HFF-Myc (cell line): ENCODE measurements at places on chromosomes 2 and 18.

GRCh38 chr2:106363791-106364190 is 104.4 kb downstream of the RGPD3 start:
- no peak for DNase-seq

DNA sequence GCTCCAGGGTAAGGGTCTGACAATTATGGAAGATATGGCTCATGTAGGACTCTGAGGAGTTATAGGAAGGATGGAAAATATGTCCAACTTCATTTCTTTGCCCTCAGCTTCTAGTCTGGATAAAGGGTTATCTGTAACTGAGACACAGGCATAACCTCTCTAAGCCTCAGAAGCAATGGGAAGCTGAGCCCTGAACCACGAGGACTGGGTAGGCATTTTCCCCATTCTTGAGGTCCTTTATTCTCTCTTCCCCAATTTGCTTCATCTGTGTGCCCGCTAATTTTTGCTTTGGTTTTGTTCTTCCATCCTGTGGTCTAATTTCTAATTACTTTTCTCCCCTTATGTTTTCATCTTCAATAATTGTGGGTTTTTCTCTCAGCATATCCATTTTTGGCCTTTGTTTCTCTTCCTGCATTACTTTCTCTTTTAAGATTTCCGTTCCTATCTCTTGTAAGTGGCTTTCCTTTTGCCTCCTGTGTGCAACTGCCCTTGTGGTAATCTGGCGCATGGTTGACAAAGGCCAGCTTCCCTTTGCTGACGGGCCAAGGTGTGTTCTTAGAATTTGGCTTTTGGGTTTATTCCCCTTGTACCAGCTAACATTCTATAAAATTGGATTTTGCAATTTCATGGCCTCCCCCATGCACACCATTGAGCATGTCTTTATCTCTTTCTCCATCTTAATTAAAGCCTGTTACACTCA is 343.8 kb downstream of the TXNL1 start:
- DNase-seq, result no peak

DNA sequence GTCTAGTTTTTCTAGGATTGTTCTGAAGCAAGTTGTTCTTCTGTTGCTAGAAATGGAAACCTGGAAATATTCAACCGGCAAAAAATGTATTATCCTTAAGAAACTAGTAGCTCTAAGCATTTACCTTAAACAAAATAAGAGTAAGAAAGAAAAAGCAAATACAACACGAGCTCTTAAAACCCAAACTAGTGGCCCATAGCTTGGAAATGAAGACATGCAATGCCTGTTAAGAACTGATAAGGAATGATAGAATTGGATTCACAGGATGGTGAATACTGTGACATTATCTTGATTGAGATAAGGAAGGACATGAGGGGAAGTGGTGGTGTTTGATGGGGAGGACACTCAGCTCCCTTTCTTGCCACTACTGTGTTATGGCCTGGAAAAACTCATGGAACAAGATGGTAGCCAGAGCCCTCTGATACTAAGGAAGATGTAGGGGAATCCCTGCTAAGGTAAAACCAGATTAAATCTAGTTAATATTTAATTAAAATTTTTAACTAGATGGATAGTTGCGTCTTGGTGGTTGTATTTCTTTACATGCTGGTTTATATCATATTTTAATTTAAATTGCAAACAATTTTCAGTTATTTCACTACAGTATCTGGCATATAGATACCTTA is 193.8 kb downstream of the LPIN1 start:
- DNase-seq, result no peak

DNA sequence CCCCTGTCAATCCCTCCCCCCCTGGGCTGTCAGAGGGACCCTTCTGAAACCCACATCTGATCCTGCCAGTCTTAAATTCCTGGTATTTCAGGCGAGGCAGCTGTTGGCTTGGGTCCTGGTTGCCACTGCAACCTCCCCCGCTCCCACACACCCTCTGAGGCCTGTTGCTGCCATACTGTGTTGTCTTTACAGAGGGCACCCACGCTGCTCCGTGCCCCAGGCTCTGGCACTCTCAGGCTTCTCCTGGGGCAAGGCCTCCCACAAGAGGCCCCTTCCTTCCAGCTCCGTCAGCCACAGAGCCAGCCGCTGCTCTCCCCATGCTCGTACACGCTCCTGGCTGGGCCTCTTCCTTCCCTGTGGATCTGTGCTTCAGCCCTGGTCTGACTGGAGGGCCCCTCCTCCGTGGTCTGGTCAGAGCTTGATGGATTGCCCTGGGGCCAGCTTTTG is 8.6 kb downstream of the CABLES1 start:
- DNase-seq, result no peak

GRCh38 chr2:3520591-3520990 is 1.3 kb upstream of the ADI1 start:
- DNase-seq, result no peak

DNA sequence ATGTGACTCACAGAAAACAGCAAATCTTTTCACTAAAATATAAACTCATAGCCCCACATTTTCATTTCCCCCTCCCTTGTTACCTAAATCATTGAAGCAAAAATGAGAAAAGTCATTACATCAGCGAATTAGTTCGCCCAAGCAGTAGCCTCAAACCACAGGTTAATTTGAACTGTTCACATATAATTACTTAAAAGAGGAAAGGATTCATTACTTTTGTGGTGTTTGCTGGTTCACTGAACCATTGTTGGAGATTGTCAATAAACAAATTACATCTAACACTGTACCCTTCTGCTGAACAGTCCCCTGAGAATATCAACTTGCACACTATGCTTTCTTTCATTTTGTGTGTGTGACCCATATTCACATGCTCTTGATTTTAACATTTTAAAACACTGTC is 238.7 kb downstream of the ERBB4 start:
- no peak for DNase-seq

GRCh38 chr2:1688859-1689258 is 55.5 kb downstream of the PXDN start:
- DNase-seq, result no peak

DNA sequence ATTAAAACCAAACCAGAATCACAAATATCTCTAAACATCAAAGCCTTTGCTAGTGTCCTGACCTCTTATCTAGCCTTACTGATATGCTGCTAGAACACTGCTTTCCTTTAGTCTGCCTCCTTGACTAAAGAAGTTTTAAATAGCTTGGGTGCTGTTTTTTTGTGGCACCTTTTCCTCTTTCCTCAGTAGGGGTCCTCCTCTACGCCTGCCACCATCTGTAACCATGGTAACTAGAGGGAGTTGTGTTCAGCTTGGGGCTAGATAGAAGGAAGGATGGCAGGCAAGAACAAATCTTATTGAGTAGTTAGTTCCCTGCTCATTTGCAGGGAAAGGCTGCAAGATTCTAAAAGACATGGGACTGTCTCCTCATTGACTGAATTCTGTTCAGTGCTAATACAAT is 86.0 kb downstream of the TAF4B start:
- no peak for DNase-seq

DNA sequence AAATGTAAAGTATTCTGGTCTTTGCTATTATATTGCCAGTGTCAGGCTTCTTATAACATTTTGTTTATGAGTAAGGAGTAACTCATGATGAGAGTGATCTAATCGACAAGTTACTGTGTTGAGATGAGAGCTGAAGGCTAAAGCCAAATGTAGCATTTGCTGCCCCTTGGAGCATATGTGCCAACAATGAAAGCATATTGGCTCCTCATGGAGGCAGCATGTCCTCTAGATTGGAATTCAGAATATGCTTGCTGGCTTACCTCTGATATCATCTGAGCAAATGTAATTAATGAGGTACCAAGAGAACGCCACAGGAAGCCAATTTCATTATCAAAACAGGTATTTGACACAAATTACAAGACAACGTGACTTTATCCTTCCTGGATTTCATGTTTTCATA is 781.1 kb upstream of the FSHR start:
- DNase-seq, result no peak

DNA sequence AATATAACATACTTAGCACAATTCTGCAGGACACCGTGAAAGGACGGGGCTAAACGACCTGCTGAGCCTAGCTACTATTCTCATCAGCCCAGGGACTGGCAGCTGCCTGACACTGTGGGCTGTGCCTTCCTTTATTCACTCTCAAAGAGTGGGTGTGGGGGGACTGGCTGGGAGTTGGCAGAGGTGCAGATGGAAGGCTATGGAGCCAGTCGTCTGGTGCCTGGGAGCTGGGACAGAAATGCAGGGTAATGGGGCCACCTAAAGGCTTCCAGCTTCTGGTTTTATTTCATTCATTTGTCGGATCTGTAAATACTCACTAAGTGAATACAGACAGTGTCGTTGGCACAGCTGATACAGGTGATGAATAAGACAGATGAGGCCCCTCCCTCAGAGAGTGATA is 56.0 kb upstream of the NFU1 start:
- DNase-seq, result no peak

- DNase-seq, result no peak
These were observed 273.2 kb upstream of the SIX3 start for GRCh38 chr2:44668336-44668735.

DNA sequence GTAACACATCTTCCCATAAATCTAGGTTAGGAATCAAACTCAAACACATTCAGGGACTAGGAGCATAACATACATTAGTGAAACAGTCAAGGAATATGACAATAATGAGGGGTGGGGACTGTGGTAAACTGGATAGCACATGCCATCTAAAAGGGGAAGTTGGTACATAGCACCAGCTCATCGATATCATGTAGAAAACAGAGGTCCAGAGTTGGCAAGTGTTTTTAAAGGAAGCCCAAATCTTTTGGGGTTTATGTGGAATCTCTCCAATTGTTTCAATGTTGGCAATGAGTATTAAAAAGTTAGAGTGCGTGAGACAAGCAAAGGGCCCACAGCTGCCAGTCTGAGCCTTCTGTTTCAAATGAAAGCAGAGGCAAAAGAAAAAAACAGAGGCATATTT is 24.4 kb downstream of the KLF7 start:
- DNase-seq, result no peak

DNA sequence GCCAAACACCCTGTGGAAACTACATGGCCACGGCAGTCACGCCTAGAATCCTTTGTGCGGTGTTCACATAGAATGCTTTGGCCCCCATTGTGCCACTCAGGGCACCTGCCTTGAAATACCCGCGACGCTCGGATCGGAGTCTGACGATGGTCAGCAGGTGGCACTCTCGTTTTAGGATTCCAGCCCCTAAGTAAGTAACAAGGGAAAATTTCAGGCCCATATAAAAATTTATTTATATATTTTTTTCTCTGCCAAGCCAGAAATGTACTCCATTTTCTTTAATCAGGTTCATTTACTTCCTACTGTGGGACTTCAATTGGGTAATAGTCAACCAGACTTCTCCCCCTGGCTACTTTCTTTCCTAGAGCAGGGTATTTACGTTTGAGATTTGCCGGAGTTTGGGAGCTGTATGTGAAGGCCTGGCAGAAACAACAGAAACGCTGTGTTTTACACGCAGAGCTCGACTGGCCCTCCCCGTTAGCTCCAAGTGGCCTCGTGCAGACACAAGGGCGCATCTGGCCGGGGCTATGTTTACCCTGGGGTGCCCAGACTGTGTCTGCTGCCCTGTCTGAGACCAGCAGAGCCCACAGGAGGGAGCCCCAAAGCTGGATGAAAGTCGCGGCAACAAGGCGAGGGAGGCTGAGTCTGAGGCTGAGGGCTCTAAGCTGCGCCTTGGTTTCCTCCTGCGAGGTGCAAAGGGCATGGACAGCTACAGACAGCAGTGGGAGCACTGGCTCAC is 41.6 kb downstream of the LRRC30 start:
- DNase-seq, result peak; percentile 31

DNA sequence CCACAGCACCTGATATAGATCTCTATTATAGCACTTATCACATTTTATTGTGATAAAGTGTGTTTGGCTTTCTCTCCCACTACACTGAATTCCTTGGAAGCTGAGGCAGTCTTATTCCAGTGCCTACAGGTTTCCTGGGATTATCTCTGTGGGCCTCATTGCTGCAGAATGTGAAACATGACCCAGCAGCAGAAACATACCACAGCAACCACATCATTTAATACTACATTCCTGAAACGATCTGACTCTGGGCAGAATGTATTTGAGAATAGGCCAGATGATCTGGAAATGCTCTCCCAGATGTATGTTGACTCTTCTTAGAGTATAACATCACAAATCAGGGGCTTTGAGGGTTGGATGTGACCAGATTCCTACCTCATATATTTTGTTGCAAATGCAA is 323.5 kb upstream of the TANK start:
- DNase-seq, result peak; percentile 91

DNA sequence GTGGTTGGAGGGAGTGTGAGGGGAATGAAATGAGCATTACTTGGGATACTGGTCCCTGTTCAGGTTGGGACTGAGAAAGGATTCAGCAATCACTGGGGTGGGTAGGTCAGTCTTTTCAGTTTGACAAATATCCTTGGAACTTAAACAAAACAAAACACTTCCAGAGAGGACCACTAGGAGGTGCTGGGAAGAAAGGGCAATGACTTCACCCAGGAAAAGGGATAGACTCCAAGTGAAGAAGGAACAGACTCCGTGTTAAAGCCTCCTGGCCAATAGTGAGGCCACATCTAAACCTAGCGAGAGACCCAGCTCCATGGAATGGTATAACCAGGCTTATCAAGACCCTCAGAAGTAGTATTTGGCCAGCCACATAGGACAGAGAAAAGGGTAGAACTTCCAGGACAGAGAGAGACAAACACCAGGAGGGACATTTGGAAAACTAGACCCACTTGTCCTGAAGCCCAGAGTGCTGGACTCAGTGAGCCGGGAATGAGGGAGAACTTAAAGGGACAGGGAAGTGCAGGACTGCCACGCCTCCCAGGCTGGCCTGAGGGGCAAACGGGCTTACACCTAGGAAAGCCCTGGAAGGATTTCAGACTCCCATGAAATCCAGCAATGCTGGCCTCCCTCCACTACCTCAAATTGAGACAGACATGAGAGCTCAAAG is 19.6 kb upstream of the KCNG3 start:
- DNase-seq, result peak; percentile 35

DNA sequence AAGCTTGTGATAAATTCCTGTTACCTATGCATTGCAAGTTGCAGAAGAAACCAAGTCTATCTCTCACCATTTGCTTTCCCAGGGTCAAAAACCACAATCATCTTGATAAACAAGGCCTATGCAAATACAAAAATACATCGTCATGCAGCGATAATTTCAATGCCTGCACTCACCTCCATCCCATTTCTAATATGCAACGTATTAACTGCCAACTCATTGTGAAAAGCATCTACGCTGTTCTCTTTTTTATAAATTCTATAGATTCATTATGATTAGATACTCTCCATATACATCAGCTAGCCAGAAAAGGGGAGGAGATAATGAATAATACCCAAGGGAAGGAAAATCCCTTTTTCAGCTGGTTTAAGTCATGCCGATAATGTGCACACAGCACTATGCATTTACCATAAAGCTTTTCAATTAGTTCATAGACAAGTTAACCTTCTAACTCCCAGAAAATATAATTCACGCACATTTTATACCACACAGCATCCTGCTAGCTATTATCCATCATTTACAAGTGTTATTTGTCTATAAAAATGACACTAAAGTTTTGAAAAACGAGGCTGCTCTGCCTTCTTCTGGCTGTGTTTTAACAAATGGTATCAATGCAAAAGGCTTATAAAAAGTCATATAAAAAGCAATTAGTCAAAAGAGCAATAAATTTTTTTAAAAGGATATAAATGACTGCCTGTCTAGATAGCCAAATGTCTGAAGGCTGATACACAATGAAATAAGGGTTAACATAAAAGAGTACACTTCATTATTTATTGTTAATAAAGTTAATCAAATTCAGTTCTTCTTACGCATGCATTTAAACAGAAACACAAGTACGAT is 77.6 kb downstream of the AFF3 start:
- DNase-seq, result no peak
